ENCODE measurements at places on chromosomes 2 and 18. TPM values are rescaled to one million over a fixed set of nuclear protein-coding genes. Genes with fewer than 3 reads are reported as not detected.

Gene PSD4
- 3.0 TPM for total RNA-seq

Gene CHST9
- 3.9 TPM for total RNA-seq

Gene SEPTIN10
- 56.3 TPM for total RNA-seq

Gene ZNF236
- 18.9 TPM for total RNA-seq

Gene OST4
- total RNA-seq: 132 TPM

Gene ARL5A
- 43.0 TPM for total RNA-seq

Gene TPRKB
- 26.8 TPM for total RNA-seq

Gene HRH4
- not detected for total RNA-seq

Gene TANC1
- total RNA-seq: 5.9 TPM

Gene ANKRD30BL
- 8.9 TPM for total RNA-seq

Gene CABYR
- 13.0 TPM for total RNA-seq

Gene IL37
- not detected for total RNA-seq

Gene TUBA3E
- not detected for total RNA-seq

Measured in temporal lobe (tissue), 4 donors.